Germinal center (tissue), 1 donor: ENCODE measurements at places on chromosomes 7 and 10.
A peak's percentile ranks its signal among the peaks of the same experiment; 100 is the strongest.

DNA sequence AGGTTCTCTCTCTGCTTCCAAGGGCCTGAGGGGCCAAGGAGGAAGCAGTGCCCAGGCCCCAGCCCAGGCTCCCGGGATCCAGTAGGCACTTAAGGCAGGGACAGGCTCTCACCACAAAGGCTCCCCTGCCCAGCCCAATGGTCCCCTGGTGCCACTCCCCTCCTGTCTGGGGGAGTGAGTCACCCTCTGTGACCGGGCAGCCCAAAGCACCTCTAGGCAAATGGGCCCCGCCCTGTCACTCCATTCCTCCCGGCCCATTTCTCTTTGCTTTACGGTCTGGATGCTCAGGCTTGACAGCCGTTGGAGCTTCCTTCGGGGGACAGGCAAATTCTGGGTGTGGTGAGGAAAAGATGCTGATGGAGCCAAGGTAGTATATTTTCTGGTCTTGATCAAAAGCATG lies at the start of gene CALHM3:
TSS of gene CALHM3 (minus strand) at position 106 of the 400 bp plus-strand sequence. CDS start 208 bp downstream, outside the sequence.
- DNase-seq: no peak

DNA sequence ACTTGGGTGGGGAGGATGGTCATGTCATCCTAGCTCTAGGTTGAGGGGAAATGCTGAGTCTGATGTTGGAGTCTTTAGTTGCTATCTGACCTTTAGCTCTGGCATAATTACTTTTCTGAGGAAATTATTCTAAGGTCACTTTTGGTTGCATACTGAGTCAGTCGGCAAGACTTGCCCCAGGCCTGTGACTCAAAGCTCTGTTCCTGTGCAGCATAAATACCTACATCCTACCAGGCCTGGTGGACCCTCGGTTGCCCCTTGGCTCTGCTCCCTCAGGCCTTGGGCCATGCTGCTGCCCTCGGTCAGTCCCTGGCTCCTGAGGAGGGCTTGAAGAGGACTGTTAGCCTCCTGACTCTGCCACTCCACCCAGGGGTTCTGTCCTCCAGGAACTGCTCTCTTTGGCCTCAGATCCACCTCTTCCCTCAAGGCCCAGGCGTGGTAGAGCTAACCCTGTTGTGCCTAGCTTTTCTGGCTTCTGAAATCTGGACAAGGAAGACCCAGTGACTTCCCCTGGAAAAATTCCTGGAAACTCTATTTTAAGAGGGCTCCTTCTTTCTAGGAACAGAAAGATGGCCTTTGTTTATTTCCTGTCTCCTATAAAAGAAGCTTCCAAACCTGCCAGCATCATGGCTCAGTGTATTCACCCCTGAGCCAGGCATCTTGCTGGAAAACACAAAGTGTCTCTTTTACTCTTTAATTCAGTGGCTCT lies 71.2 kb downstream of the TMEM178B start:
- no peak for DNase-seq

DNA sequence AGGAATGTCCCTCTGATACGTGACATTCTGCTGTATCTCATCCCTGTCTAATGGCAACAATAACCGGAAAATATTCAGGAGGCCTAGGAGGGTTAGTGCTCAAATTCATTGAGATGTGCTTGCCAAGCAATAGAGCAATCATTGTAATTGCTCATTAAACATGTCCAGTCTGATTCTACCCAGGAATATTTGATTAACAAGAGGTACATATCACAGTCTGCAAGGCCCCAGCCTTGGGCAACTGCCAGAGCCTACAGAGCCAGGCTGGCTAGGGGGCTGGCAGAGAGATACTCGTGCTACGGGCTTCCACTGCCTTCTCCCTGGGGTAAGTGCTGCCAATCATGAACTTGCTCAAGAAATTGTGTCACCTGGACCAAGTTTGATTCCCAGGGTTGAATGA lies 99.1 kb downstream of the ALOX5 start:
- DNase-seq: no peak

DNA sequence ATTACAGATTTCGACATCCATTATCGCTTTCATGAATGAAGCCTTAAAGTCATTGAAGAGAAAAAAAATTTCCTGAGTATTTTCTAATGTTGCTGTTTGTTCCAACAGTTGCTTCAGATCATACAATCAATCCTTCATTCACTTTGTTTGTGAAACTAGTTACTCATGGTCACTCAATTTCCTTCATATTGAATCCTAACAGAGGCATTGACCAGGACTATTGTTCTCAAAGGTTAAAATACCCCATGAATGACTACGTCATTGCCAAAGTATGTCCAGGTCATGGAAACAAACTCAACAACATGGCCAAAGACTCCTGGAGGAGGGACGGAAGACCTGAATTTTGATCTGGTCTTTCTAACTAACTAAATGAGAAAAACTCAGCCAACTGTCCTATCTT lies 54.0 kb upstream of the ABCB5 start:
- DNase-seq: no peak

GRCh38 chr7:95871075-95871848 lies 98.9 kb downstream of the DYNC1I1 start:
- DNase-seq: peak; percentile 3

GRCh38 chr10:63456437-63457210 lies 9.2 kb downstream of the JMJD1C start:
- DNase-seq: no peak

- no peak for DNase-seq
These were observed 293.5 kb upstream of the GALNT17 start for GRCh38 chr7:70838292-70838907.

DNA sequence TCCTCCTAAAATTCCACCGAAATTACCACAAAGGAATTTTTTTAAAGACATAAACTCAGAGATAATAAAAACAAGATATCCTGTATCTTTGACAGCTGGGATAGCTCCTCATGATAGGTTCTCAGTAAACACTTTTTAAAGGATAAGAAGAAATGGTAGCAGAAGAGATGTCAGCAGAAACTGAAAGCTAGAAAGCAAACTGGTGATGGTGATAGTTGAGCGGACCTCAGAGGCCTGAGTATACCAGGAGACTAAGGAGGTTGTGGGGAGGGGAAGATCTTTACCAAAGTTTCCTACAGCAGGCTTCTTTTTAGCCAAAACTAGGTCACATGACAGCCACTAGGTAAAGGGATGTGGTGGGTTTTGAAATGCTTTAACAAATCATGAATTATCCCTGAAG lies 22.5 kb downstream of the PCGF5 start:
- DNase-seq: no peak

DNA sequence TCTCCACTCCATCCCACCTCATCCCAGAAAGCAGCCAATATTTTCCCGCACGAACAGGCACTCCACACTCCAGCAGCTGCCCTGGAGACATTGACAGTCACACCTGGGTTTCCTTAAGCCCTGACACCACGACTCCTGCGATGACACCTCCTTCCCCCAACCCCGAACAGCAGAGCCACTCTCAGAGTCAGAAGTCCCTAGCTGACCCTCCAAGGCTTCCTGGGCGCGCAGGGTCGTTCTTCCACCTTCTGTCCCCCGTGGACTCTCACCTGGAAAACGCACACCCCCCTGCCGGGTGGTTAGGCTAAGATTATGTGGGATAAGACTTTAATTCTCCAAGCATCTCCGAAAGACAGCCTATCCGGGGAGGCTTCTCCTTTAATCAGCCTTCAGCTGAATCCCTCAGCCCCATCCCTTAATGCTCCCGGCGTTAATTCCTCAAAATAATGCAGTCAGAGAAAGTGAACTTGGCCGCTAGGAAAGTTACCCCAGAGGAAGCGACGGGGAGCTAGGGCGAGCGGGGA lies 1.1 kb downstream of the DENND11 start:
- peak; percentile 6 for DNase-seq

- no peak for DNase-seq
These were observed 50.4 kb upstream of the DDC start for GRCh38 chr7:50615519-50616080.

DNA sequence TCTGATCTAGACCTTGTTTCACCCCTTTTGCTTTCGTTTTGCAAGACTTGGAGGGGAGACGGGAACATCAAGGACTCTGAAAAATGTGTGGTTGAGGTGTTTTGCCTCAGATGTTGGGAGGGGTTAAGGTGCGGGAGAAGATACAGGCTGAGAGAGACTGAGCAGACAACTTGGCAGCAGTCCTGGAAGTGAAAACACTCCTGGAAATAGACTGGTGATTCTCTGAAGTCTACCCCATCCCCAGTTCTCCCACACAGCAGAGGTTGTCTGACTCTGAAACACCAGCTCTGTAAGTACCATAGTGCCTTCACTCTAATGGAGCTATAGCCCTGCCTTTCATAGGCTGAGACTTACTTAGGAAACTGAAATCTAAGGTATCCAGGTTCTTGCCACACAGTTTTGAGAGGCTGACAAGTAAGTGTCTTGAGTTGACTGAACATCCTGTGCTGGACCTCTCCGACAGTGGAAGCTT lies 152.5 kb downstream of the PPP1R9A start:
- no peak for DNase-seq

- DNase-seq: no peak
These were observed 129.9 kb downstream of the EBF3 start for GRCh38 chr10:129833994-129834739.
